ENCODE measurements at places on chromosomes 5 and 9.

DNA sequence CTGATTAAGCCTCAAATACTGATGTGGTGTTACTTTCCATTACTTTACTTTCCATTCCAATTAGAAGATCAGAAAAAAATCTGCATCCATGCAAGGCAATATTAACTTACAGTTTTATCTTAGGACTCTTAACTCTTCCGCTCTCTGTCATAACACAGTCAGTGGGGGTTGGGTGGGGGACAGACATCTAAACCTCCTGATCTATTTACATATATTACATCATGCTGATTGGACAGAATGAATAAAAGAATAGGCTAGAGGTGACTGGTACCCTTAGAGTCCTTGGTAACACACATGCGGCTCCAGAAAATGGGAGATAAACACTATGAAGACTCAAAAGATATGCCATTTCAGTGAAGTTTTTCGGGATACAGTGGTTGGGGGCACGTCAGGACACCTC is 27.6 kb downstream of the RAPGEF6 start:
- no peak for DNase-seq

- no peak for DNase-seq
Measured at GRCh38 chr5:65805089-65805488, 83.1 kb downstream of the NLN start.

GRCh38 chr5:74173241-74173640 is 467.3 kb downstream of the ENC1 start:
- no peak for DNase-seq

- no peak for DNase-seq
Measured at GRCh38 chr5:172453206-172453985, 929 bp downstream of the SH3PXD2B start.

DNA sequence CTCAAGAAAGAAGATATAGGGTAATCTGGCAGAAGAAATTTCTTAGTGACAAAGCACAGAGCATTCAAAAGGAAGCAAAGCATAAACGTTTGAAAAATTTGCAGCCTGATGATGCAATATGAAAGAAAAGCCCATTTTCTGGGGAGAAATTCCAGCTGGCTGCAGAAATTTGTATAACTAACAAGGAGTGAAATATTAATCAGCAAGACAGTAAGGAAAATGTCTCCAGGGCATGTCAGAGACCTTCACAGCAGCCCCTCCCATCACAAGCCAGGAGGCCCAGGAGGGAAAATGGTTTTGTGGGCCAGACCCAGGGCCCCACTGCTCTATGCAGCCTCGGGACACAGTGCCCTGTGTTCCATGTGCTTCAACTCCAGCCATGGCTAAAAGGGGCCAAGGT is 359.4 kb downstream of the HINT1 start:
- DNase-seq, result no peak

GRCh38 chr9:74642376-74642775 is 145.2 kb downstream of the RORB start:
- DNase-seq, result no peak

- no peak for DNase-seq
Measured at GRCh38 chr5:142549834-142550233, 136.1 kb downstream of the FGF1 start.

DNA sequence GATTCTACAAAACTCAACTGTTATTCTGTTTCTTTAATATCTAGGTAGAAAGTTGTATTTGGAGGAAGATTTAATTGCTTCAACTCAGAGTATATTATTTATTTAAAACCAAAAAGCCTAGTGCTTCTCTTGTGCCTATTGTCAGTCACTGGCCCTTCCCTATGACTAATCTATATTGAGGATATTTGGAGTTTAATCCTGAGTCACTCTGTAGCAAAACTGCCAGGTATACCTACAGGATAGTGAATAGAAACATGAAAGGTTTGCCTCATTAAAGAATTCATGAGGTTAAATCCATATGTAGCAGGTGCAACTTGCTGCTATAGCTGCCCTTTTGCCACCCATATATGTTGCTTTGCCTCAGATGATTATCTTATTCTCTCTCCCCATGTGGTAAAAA is 15.1 kb downstream of the PLK2 start:
- no peak for DNase-seq

GRCh38 chr9:134917431-134918373 is at the start of gene FCN1:
TSS of gene FCN1 (minus strand) at chr9:134917912. CDS start at chr9:134917871, 41 bp downstream.
- no peak for DNase-seq

- no peak for DNase-seq
Measured at GRCh38 chr9:98635374-98635773, 73.4 kb downstream of the GABBR2 start.
